ENCODE measurements at places on chromosomes 1 and 21.
A peak's percentile ranks its signal among the peaks of the same experiment; 100 is the strongest.

DNA sequence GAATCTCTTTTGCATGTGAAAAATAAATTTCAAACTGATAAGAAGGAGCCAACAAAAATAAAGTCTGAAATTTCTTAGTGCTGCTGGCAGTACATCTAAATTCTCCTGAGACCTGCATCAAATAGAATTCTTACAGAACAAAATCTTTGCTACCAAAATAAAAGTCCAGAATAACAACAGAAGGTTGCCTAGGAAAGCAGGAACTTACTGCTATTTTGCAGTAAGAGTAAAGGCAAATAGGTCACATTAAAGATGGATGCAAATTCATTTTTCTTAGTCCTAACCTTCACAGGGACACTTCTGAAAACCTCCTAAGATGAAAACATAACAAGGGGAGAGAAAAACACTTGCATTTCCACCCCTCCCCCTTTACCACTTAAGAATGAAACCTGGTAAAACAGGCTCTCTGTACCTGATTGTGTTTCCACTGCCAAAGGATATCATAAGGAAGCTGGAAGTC, 59.0 kb downstream of the RUSC1 start:
- DNase-seq = no peak

DNA sequence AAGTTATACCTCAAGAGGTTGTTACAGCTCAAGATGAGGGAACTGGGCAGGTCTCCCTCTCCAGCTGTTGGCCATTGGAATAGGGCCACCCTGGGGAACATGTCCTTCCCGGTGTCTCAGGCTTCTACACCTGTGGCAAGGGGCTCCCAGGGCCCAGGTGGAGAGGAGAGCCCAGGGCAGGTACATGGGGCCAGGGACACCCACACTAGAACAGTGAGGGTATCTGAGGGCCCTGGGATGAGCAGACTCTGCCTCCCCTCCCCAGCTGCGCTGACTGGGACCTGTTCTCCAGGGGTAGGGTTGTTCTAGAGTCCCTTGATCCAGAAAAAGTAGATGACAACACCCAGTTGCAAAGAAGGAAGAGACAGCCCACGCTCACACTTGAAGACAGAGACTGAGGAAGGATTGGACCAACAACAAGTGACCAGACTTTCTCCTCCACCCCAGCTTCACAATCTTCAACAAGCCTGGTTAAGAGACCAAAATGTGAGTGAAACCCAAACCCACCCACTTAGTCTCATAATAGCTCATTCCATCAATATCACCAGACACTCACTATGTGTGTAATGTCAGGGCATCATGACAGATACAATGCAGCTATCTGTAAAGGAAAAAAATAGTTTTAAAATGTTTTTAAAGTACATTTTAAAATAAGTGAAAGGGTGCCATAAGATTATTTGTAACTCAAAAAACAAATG, 439.3 kb downstream of the NPHP4 start:
- no peak for DNase-seq

DNA sequence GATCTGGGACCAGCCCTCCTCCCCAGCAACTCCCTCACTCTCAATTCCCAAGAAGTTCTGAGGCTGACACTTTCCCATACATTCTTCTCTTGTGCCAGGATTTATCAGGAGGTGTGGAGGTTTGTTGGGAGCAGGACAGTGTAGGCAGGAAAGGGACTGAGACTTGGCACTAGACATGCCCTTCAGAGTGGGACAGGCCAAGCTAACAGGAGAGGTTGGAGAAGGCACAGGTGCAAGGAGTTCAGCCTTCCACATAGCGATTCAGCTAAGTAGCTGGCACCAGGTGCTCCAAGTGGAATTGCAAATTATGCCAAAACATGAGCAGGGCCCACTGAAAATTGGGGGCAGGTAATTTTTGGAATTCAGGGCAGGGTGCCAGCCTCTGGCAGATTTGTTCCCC, 83.0 kb upstream of the DUSP10 start:
- DNase-seq = no peak

DNA sequence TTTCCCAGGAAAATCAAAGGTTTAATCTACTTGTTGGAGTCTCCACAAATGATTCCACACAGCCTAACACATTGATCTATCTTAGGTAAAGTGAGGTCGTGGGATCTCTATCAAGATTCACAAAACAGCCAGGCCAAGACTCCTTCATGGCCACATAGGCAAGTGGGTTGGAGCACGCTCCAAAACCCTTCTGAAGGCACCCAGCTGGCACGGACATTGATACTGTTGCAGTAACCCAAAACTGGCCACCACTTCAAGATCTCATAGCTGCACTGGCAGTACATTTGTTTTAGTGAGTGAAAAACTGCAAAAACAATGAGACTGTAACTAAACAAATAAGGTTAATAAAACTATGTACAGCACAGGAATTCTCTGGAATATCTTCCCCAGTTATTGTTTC, 61.9 kb downstream of the COLGALT2 start:
- DNase-seq = no peak

- DNase-seq = no peak
Measured at GRCh38 chr1:32332290-32333079, 3.5 kb downstream of the MARCKSL1 start.

GRCh38 chr1:169132512-169133227, 26.2 kb downstream of the ATP1B1 start:
- DNase-seq = no peak

DNA sequence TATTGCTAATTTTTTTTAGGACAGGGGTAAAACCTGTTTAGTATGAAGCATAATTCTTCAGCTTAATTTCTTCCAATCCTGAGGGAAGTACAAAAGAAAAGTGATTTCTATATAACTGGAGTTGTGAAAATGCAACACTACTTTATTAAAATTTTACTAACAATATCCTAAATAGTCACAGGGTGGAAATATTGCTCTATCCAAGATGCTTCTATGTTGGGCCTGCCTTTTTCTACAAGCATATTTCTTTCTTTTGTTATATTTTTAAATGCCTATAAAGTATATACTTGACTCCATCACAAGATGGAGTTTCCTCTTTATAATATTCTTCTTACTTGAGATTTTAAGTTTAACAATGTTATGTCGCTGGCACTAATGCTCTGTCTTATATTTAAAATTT, 37.9 kb downstream of the DTL start:
- DNase-seq = no peak

DNA sequence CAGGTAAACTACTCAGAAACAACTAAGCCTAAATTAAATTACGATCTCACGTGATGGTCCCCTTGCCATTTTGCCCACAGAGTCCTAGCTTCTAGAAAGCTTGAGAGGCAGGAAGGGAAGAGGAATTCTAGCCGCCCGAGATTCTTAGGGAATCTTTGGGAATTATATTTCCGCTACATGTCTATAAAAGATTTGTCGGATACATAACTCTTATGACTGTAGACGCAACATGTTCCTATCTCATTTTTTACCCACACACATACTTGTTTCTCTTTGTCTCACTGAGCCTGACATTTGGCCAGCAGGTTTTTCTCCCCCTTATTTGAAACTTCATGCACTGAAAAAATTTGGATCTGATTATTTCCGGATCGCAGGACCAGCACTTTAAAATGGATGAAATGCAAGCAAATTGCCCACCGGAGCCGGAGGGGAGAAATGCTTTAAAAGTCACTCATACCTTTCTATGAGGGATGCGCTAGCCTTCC, 5.5 kb downstream of the GLIS1 start:
- no peak for DNase-seq

- no peak for DNase-seq
Measured at GRCh38 chr21:26087223-26087918, 83.2 kb downstream of the APP start.

DNA sequence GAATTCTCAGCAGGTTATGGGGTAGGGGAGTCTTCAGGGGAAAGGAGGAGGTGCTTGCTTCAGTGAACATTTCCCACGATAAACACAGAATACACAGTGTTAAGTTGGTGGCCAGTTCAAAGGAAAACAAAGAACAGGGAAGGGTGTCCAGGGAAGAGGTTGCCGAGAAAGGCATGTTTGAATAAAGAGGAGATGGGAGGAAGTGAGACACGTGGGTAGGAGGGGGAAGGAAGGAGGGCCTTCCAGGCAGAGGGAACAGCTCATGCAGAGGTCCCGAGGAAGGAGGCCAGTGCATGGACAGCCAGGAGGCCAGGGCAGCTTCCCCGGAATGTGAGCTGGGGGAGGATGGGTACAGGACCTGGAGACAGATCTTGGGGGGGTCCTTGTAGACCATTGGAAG, 130.3 kb upstream of the TMEM51 start:
- DNase-seq = no peak

DNA sequence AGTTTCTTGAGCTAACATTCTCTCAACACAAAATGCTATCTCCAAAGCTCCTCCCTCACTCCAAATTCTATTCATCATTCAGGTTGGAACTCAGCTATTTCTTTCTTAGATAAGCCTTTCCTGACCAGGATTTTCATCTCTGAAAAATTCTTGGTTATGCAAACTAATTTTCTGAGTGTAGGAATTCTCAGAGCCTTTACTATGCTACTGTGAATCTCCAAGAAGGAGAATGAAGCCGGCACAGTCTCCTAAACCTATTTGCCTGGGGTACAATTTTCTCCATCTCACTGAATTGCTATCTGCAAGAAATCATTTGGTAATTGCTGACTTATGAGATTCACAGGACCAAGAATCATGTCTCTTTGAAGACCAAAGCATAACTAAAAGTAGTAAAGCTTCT, 325.9 kb upstream of the ESRRG start:
- no peak for DNase-seq

- no peak for DNase-seq
Measured at GRCh38 chr1:55959136-55959548, 620.2 kb downstream of the PLPP3 start.

- DNase-seq = no peak
Measured at GRCh38 chr1:182235952-182236650, 155.5 kb downstream of the GLUL start.

- DNase-seq = no peak
Measured at GRCh38 chr1:170200161-170200560, 54.4 kb downstream of the NTMT2 start.

DNA sequence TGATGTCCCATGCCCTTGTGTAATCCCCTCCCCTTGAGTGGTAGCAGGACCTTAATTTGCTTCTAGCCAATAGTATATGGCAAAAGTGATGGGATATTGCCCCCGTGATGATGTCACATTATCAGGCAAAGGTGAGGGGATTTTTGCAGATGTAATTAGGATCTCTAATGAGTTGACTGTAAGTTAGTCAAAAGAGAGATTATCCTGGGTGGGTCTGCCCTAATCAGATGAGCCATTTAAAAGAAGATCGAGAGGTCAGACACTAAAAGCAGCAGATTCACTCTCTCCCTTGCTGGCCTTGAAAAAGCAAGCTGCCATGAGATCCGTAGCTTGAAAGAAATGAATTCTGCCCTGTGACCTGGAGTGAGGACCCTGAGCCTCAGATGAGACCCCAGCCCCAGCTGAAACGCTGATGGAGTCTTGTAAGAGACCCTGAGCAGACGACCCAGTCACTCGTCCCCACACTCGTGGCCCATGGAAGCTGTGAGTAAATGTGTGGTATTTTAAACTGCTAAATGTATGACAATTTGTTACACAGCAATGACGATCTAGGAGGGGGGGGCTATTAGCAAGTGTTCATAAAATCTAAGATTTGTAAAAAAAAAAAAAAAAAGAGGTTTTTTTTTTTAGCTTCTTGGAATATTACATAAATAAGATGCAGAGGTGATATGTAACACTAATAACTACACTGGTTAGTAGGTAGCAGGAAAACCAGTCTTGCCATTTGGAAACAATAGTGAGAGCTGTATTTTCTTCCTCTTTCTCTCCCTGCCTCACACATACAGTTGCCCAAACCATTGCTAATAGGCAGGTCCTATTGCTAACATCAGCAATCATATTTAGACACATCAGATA, 50.3 kb upstream of the TARBP1 start:
- DNase-seq = peak; percentile 8

GRCh38 chr1:179591592-179592580, at the start of gene TDRD5:
TSS of gene TDRD5 (plus strand) at chr1:179591832. CDS start at chr1:179592616, 784 bp downstream.
- no peak for DNase-seq

- DNase-seq = no peak
Measured at GRCh38 chr1:51525295-51525694, 6.2 kb upstream of the EPS15 start.

DNA sequence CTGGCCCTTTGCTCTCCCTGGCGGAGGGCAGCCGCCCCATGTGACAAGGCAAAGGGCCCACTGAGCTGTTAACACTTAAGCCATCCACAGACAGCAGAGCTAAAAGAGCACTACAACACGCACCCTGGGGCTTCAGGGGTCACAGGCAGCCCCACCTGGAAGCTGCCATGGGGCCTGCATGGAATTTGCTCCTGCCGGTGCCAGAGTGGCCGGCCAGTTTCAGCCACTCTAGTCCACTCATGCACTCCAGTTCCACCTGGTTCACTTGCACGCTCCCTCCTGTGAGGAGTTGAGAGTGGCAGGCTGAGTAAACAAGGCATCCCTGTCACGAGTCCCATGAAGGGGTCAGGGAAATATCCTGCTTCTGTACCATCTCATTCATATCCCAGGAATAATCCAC, 55.3 kb downstream of the RIMS3 start:
- no peak for DNase-seq

DNA sequence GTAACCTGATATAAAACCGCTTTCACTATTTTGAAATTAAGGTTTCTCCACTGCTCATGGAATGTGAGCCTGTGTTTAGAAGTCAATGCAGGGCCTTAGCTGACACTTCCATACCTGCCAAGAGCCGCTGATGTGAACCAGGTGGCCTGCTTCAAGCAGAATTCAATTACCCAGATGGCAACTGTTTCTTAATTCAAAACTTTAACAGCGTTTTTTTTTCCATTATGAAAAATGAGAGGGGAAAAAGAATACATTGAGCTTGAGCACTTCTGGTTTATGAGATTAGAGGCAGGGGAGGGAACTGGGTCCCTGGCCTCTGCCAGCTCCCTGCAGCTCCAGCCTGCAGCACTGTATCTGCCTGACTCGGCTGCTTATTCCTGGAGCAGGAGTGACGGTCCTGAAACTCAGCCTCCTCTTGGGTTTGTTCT, 7.7 kb upstream of the ATP1A1 start:
- DNase-seq = no peak

DNA sequence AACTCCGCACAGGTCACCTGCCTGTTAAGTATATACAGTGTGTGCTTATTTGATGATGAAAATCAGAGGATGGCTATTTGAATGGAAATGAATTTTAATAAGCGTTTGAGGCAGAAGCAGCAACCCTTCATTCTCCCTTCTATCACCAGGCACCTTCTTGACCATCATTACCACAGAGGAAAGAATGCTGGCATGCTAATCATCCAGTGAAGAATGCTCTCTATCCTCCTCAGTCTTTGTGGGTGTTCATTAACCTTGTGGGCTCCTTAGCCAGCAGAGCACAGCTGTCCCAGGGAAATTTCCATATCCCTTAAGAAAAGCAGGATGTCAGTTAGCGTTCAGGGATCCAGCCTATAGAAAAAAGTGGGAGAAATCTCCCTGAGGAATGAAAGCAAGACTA, 428.0 kb upstream of the CAMK1G start:
- no peak for DNase-seq

DNA sequence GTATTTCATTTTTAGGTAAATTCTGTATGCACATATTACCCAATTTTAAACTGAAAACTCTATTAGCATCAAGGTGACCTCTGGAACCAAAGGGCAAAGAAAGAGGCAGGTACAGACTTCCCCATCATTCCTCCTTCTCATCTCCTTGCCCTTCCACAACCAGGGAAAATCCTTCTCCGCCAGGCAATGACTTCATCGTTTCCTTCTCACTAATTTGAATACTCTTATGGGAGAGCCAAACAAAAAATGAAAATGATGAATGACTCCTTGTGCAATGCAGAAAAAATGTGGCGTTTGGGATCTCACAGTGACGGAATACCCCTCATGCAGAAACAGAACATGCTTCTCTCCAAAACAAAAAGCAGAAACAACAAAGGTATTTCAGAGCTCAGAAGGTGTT, 83.7 kb downstream of the HLCS start:
- DNase-seq = no peak
